ENCODE measurements at places on chromosomes 5 and 9.

GRCh38 chr9:96782235-96782634, 4.3 kb upstream of the ZNF510 start:
- no peak for DNase-seq

- peak; percentile 7 for DNase-seq
Measured at GRCh38 chr9:134171316-134172197, 7.2 kb upstream of the RNU6ATAC start.

- DNase-seq, result no peak
Measured at GRCh38 chr5:1594357-1595106, 70.8 kb upstream of the LPCAT1 start.

GRCh38 chr5:150516011-150516410, 8.1 kb downstream of the NDST1 start:
- DNase-seq, result peak; percentile 61

GRCh38 chr9:88745276-88746001, 210.5 kb downstream of the NXNL2 start:
- peak; percentile 95 for DNase-seq

- DNase-seq, result no peak
Measured at GRCh38 chr5:9294793-9295465, 250.9 kb downstream of the SEMA5A start.

GRCh38 chr5:152542741-152543140, 137.7 kb upstream of the NMUR2 start:
- DNase-seq, result peak; percentile 31

DNA sequence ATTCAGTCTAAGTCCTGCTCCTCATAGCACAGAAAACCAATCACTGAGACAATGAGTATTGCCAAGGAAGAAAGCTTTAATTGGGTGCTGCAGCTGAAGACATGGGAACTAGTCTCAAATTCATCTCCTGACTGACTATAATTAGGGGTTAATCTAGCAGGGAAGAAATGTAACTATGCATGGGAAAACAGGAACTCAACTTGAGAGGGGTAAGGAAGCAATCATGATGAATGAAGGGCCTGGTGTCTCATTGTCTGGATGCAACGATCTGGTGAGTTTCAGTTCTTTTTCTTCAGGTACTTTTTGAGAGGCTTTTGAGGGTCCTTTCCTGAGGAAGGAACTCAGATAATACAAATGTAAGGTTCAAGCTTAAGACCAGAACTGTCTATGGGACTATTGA, 24.0 kb upstream of the OCLN start:
- no peak for DNase-seq

DNA sequence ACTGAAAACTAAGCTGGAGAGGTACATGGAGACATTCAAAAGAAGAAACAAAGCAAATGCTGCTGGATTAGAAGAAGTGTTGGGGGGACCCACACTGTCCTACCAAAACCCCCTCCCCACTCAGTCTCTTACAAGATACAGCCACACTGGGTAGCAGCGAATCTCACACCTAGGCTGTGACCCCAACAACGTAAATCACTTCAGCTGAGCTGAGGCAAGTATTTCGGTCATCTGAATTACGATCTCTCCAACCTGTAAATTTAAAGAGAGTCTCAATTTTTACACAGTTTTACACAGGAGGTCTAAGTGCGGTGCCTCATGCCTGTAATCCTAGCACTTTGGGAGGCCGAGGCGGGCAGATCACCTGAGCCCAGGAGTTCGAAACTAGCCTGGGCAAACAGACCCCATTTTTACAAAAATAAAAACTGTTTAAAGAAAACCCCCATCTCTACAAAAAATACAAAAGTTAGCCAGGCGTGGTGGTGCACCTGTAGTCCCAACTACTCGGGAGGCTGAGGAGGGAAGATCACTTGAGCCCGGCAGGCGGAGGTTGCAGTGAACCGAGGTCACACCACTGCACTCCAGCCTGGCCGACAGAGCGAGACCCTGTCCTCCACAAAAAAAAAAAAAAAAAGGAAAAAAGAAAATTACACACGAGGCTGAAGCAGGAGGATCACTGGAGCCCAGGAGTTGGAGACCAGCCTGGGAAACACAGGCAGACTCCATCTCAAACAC, 3.4 kb downstream of the CAMSAP1 start:
- DNase-seq, result no peak

DNA sequence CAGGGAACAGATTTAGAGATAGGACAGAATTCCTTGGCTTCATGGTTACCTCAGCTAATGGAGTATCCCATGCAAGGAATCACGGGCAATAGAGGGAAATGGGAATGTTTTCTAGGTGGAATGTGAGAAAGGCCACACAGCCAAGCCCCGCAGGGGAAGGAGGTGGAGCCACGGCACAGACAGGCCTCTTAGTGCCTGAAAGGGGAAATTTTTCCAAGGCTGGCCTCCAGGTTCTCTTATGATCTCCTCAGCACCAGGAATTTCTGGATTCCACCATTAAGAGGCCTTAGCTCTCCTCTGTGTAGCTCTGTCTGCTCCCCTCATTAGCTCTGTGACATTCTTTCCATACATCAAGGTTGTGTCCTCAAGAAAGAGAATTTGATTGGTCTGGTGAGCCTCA, 124.7 kb downstream of the GALNT10 start:
- DNase-seq, result no peak

GRCh38 chr5:83517688-83518085, 46.1 kb downstream of the VCAN start:
- no peak for DNase-seq

GRCh38 chr9:131690941-131691573, 48.8 kb downstream of the RAPGEF1 start:
- DNase-seq, result no peak

GRCh38 chr5:148541054-148541835, 113.1 kb downstream of the HTR4 start:
- DNase-seq, result no peak

DNA sequence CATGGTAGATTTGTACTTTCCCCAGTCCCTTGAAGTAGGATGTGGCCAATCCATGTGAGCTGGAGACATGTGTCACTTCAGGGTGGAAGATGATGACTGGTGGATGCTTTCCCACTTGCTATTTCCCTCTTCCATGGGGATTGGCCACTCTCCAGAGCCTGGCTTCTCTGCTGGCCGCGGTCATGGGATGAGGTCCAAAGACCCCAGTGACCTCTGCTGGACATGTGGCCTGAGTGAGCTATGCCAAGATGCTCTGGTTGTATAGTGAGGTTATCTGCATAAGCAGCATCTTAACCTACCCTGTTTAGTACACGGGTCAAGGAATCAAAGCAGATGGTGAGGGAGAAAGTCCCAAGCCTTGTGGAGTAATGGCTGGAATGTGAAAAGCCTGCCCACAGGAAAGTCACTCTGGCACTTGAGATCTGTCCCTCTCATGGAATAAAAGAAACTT, 47.1 kb downstream of the SH3PXD2B start:
- no peak for DNase-seq

DNA sequence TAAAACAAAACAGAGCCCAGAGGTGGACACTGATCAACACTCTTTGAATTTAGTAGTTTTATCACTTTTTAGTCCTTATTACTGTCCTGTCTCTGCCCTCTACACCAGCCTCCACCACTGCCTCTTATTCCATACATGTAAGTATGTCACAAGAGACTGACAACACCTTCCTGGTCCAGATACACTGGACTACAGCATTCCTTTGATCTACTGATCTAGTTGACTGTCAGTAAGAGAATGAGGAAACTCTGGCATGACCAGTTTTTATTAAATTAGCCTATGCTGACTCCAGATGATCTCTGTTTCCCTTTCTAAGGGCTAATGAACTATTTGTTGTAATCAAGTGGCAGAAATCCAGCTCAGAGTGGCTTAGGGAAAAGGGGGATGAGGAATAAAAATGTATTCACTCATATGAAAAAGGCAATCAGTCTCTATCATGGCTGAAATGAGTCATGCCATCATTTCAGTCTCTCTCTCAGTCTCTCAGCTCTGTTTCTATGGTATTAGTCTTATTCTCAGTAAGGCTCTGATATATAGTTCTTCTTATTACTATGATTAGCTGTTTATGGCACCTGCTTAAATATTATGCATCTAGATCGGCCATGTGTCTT, 5.5 kb downstream of the ARHGEF37 start:
- no peak for DNase-seq

DNA sequence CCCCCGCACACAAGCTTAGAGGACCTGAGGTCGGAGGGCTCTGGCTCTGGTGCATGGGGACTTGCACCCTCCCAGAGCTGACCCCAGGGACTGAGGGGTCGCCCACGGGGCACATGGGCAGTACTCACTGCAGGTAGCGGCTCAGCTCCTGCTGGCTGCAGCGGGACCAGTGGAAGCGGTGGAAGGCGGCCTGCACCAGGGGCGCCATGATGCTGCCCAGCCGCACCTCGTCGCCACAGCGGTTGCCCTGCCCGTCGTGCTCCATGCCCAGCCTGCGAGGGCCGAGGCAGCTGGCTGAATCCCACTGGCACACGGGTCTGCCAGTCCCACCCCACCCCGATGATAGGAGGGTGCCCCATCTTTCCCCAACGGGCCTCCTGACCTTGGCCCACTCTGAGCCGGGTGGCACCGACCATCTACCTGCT, 93.8 kb downstream of the ZNF354C start:
- DNase-seq, result no peak

- DNase-seq, result no peak
Measured at GRCh38 chr5:80194468-80194867, 61.4 kb downstream of the SERINC5 start.

DNA sequence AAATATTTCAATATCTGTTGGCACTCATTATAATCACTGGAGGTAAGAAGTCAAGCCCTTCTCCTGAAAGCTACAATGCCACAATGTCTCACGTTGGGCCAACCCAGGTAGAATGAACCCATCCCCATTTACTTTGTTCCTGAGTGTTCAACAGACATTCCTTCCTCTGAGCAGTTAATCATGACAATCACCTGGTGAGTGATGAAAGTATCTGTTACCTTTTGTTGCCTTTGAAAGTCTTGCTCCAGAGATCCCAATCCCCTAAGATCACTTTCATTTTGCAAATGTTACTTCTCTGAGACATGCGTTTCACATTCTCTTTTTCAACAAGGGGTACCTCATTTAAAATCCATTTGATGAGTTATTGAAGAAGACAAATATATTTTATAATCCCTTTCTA, 49.3 kb upstream of the MSX2 start:
- DNase-seq, result no peak

DNA sequence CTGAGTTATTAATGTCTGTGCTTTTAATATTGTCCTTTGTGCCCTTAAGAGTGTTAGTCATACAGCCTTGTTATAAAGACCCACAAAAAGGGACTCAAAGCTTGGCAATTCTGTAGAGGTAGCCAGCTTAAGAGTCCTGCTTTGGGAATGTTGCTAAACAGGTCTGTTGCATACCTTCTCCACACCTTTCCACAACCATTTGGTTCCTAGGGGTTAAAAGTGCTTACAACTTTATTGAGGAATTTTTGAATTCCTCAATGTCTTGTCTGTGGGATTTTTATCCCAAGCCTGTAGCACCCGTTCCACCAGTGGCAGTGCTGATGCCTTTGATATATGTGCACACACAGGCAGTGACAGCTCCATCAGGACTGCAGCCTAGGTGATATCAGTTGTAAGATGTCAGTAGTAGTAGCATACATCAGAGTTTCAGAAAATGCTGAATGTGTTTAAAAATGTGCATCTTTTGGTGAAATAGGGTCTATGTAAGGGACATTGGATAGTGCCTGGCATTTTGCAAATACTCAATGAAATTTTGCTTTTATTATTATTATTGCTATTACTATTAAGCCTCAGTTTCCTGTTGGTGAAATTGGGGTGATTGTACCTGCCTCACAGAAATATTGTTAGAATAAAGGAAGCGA, 68.5 kb downstream of the WWC1 start:
- no peak for DNase-seq

DNA sequence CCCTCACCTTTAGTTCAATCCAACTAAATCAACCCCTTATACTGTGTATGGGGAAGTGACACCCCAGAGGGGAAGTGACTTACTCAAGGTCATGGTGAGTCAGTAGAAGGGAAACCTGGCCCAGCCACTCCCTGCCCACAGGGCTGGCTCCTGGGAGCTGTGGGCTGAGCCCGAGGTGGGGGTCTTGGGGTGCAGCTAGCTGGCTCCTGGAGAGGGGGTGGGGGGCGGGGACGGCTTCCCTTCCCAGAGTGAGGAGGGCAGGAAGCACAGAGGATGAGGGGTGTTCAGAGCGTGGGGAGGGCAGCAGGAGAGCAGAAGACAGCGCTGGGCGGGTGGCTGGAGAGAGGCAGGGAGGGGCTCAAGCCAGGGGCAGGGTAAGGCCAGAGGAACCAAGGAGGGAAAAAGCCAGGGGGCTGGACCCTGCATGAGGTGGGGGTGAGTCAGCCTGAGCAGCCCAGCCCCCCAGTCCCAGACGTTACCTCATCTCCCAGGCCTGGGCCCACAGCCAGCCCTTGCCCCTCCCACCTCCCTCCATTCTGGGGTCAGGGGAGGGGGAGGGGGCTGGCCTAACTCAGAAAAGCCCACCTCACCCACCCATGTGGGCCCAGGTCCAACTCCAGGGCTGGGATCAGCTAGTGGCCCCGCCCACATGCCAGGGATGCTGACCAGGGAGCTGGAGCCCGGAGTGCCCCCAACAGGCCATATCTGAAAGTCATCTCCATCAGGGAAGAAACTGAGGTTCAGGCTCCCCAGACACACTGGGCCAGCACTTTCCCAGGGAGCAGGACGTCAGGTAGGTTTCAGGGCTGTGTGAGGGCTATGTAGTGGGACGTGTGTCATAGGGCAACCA, 2.8 kb downstream of the PDLIM7 start:
- peak; percentile 90 for DNase-seq

DNA sequence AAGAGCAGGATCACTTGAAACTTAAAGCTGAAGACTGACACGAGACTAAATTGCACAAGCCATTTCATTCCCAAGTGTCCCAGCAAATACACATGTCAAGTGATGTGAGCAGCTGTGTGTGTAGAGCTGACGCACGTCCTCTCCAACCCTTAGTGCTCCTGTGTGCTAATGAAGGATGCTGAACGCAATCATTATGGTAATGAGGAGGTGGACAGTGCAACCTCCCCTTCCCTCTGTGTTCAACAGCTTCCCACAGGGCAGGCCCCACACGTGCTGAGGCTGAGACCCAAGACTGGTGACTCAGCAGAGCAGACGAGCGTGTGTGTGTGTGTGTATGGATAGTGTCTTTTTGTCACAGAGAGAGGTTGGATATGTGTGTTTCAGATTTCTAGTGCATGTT, 702.1 kb downstream of the SEMA5A start:
- DNase-seq, result peak; percentile 69

DNA sequence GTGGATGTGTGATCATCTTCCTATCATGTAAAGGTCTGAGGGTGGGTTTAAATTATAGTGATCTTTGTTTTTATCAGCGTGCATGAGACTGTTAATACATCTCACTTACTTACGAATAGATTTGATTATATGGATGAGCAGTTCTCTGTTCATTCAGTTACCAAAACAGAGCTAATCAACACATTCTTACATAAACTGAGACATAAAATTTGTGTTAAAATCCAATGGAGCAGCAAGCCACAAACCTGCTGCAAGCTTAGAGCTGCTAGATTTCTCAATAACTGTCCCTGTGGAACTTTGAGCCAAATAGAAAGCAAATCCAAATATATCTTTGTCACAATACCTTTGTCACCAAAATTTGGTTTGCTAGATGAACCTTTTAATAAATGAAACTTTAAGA, 50.1 kb downstream of the NUDT12 start:
- DNase-seq, result no peak

DNA sequence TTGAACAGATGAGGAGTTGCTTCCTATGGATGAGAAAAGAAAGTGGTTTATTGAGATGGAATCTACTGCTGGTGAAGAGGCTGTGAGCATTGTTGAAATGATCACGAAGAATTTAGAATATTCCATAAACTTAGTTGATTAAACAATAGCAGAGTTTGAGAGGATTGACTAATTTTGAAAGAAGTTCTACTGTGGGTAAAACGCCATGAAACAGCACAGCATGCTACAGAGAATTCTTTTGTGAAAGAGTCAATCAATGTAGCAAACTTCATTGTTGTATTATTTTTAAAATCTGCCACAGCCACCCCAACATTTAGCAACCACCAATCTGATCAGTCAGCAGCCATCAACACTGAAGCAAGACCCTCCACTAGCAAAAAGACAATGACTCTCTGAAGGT, 309.1 kb downstream of the SPOCK1 start:
- DNase-seq, result no peak

Measured in HCEC 1CT (cell line).